ENCODE measurements at places on chromosomes 1 and 21.

DNA sequence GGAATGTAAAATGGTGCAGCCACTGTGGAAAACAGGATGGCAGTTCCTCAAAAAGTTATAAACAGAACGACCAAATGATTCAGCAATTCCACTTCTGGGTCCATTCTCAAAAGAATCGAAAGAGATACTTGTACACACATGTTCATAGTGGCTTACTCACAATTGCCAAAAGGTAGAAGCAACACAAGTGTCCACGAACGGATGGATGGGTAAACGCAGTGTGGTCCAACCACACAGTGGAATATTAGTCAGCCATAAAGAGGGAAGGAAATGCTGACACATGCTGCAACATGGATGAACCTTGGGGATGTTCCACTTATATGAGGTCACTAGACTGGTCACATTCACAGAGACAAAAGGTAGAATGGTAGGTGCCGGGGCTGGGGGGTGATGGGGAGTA lies 5.3 kb downstream of the KRTAP10-1 start:
- ATAC-seq: no peak

- ATAC-seq: no peak
These were observed 28.3 kb downstream of the SCP2 start for GRCh38 chr1:52955129-52955970.

DNA sequence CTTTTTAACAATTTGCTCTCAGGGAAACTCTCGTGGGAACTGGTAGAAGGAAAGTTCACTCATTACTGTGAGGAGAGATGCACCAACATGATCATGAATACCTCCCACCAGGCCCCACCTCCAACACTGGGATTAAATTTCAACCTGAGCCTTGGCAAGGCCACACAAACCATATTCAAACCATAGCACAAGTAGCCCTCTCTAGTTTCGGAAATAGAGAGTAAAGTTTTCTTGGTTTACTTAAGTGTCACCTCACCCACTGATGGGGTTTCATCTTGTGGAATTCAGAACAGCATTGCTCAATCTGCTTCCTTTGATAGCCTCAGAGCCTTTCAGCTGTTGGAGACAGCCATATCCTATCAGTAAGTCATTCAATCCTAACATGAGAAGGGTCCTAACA lies 25.5 kb upstream of the CCSAP start:
- ATAC-seq: no peak

DNA sequence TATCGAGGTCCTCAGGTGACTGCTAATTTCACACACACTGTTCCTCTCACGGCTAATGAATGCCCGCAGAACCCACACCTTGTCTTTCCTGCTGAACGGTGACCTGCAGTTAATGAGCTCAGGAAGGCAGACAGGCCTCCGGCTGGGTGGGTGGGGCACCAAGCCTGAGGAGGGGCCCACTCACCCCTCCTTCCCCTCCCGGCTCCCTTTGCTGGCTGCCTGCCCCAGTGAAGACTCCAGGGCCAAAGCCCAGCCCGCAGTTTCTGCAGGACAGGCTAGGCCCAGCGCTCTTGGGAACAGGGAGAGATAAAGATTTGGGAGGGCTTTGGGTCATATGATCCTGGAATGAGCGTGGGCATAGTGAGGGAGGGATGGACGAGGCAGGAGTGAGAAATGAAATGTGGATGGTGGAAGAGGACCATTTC lies 26.4 kb downstream of the FOXO6 start:
- ATAC-seq: no peak

DNA sequence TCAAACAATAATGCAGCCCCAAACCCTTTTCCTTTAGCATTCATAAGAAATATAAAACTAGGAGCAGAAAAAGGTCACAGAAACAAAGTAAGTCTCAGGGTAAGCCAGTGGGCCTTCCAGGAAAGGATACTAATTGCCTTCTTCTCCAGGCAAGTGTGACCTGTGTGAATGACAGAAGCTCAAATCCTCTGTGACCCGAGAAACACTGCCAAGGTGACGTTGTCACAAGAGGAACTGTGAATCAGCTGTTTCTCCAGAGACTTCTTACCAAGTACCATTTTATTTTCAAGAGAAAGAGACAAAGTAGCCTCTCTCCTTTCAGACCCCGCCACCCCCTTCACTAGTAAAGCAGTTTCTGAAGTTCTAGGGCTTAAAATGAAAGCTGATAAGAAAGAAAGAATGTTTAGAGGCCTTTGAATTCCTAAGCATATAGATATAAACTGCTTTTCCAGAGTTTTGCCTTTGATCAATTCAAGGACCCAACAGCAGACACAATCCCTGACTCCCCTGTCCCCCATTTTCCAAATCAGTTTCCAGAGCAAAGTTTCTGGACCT lies 155.6 kb downstream of the NUF2 start:
- ATAC-seq: no peak

GRCh38 chr1:69985901-69986439 lies 219.4 kb downstream of the LRRC40 start:
- no peak for ATAC-seq

- ATAC-seq: no peak
These were observed 19.6 kb downstream of the SIPA1L2 start for GRCh38 chr1:232610192-232610901.

- no peak for ATAC-seq
These were observed 494.0 kb upstream of the B3GALT2 start for GRCh38 chr1:193680247-193680923.
